ENCODE measurements at places on chromosomes 11 and 22. TPM values are rescaled to one million over a fixed set of nuclear protein-coding genes. Genes with fewer than 3 reads are reported as not detected.

CABP7 gene
- not detected for total RNA-seq

DNA sequence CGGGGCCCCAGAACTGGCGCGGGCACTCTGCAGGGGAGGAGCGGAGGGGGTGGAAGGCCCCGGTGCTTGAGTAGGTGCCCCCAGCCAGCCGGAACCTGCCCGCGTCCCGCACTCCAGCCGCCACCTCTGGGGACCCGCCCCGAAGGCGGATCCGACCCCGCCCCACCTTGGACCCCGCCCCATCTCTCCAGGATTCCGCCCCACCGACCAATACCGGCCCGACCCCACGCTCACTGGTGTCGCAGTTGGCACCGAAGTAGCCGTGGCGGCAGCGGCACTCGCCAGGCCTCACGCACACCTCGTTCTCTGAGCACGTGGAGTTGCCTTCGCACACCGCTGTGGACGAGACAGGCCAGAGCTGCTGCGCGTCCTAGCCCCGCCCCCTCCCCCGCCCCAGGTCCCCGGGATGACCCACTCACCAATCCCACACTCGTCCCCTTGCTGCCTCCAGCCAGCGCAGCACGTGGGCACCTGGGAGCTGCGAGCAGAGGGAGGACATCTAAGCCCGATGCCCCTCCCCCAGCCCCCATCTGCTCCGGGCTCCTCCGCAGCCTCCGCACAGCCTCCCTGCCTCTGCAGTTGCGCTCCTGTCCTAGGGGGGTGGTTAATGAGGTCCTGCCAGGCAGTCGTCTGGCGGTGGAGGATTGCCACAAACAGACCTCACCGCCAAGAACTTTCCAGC lies 6.0 kb downstream of the SCARF2 start:
- DNase-seq = peak; percentile 66

- no peak for DNase-seq
These were observed 389.4 kb upstream of the CADM1 start for GRCh38 chr11:115893461-115894099.

DNA sequence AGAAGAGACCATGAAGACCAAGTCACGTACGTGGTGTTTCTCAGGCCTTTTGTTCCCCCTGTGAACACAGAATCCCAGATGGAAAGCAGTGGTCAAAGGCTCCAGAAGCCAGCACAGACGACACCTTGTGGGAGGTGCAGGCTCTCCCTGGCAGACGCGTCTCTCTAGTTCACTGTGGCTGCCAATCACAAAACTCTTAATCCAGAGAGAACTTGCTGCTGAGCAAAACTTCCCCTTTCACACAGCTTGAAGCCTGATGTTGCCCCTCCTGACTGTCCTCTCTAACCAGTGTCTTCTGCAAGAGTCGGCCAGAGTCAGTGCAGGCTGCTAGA lies 67.1 kb downstream of the PIWIL3 start:
- no peak for DNase-seq

DNA sequence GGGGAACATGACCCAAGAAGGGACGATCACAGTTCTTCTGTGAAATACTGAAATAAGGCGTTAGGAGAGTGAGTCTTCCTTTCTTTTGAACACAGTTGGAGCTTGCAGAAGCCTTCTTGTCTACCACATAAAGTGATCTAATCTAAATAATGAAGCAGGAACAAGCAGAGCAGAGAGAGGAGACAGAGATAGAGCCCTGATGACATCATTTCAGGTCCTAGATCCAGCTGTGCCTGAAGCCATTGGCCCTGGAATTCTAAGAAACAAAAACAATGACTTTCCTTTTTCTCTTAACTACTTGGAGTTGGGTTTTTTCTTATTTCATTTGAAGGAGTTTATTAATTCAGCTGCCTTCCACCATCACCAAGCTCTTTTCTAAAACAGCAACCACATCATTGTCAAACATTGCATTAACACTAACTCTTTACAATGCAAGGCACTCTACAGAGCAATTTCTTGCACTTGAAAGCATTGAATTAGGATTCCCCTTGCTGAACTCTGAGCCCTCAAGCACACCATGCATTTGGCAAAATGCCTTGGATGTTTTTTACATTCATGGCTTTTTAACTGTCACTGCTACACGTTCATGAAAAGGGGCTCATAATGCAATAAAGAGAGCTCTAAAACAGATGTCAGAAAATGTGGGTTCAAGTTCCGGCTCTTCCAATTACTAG lies 117.2 kb upstream of the TIMP3 start:
- DNase-seq = no peak

SUSD2 gene
- 1.2 TPM for total RNA-seq

DNA sequence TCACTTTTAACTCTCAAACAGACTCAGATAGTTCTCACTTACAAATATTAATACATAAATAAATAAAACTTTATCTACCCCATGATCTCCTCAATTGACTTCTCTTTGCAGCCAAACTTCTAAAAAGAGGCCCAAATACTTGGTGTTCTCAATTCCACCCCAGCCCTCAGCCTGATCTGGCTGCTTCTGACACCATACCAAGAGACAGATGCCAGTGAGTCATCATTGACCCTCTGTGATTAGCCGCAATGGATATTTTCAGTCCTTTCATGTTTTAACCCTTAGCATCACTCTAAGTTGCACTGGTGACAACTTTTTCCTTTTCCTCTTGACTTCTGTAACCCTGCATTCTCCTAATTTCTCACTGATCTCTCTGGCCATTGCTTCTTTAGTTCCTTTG lies 184.1 kb upstream of the ARHGAP20 start:
- DNase-seq = no peak

- no peak for DNase-seq
These were observed 101.6 kb upstream of the USP47 start for GRCh38 chr11:11740073-11740702.

DNA sequence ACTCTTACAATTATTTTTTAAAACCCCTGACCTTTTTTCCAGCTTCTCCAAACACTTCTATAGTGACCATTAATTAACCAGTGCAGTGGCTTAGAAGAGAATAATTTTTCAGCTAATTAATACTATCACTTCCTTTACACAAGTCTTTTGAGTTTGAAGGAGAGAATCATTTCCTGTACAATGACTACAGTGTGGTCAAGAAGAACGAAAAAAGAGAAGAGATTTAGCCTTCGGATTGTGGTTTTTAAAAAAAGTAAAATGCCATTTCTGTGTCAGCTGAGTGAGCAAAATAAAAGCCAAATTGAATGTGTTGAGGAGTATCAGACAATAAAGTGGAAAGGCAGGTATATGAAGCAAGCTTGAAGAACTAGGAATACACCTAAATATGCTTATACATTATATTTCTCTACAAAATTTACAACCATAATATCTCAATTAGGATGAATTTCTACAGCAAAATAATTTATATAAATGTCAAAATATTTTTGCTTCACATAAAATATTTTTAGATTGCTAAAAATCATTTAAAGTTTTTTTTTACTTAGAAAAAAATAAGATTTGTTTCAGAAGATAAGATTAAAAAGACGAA lies 1155.2 kb upstream of the CNTN5 start:
- DNase-seq = no peak

Measured in sigmoid colon (tissue), 7 donors.